Immature natural killer cell (primary cell): ENCODE measurements at places on chromosomes 5 and 9. TPM values are rescaled to one million over a fixed set of nuclear protein-coding genes. Genes with fewer than 3 reads are reported as not detected.

Gene MYOT
- polyA plus RNA-seq, result 0.59 TPM

Gene FOXI1
- not detected for polyA plus RNA-seq

Gene SLF1
- 8.4 TPM for polyA plus RNA-seq

Gene ABCA2
- 6.3 TPM for polyA plus RNA-seq

Gene CCIN
- polyA plus RNA-seq, result 0.43 TPM

Gene GBGT1
- polyA plus RNA-seq, result not detected

Gene SLC23A1
- polyA plus RNA-seq, result not detected

Gene FAM120AOS
- 109 TPM for polyA plus RNA-seq

DNA sequence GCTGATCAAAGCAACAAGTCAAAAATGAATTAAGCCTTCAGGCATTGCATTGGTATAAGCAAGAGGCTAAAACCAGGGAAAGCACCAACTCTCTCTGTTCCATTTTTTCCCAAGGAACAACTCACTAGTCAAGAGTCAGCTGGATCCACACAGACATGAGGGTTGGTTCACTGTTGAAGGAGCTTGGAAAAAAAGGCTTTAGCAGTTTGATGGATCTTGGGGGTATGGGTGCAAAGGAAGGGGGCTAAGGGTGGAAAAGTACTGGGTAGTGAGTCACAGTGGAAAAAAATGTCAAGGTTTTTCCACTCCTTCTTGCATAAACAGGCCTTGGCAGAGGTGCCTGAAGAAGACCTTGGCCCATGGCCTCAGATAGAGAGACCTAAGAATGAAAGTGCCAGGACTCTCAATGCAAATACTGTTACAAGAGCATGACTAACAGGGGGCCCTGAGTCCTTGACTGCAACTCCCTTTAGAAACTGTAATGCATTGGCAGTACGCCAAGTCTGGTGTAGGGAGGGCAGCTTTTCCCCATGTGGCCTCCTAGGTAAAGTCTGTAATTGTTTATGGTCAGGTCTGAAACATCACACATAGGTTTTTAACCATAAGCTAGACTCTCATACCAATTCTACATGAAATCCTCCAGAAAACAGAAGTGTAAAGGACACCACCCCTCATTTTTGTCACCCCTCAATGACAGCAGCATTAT, 23.7 kb downstream of the ACTL7A start:
- no peak for DNase-seq

DNA sequence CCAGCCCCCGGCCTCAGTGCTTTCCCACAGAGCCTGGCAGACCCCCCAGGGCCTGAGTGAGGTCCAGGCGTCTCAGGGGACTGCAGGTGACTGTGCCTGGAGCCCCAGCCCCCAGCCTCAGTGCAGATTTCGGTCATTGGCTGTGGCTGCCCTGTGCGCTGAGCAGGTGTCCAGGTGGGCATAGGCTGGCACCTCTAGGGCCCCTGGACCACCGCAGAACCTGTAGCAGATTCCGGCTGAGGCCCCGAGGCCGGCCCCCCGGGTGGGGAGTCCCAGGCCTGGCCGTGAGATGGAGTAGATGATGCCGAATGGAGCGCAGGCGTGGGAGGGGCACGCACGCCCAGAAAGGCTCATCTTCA, 12.1 kb downstream of the EXD3 start:
- no peak for DNase-seq

- DNase-seq, result no peak
Measured at GRCh38 chr5:169213479-169213878, 87.5 kb downstream of the SLIT3 start.

DNA sequence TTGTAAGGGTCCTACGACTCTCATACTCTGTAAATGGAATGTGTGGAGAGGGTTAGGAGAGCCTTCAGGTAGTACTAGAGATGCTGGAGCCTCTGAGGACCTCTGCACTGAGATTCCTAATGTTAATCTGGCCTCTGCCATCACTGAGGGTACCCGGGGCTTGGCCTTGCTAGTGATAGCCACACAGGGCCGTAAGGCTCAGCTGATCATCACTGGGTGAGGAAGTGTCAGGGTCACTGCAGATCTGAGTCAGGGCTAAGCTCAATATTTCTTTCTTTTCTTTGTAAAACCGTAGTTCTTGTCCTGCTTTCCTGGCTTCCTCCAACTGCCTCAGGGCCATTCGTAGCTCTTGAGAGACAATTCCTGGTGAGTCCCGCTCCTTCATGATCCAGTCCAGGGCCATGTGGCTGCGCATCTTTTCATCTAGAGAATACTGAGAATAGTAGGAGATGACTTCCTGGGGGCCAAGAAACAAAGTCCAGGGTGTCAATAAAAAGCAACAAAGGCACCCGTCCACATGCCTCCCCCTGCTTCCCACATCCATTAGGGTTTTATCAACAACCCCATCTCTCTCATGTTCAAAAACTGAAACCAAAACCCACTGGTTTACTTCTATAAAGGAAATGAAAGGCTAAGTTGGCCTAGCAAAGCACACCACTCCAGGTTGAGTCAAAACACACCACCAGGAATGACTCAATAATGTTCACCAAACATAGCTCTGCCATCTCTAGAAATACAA, 47.7 kb downstream of the LIX1 start:
- no peak for DNase-seq

DNA sequence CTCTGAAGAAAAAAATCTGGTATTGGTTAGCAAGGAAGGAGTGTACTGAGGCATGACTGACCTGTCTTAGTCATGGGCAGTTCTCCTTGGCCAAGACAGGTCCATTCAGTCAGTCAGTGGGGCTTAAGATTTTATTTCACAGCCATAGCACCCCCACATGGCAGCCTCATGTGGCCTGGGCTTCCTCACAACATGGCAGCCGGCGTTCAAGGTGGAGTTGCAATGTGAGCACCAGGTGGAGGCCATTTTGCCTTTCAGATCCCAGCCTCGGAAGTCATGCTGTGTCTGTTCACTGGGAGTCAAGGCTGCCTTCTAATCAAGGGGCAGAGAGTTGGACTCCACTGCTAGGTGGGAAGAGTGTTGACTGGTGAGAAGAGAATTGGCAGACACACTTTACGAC, 10.3 kb upstream of the CARD19 start:
- no peak for DNase-seq

GRCh38 chr5:68169903-68170302, 45.7 kb upstream of the PIK3R1 start:
- DNase-seq, result no peak

- DNase-seq, result no peak
Measured at GRCh38 chr5:145801195-145801594, 33.9 kb downstream of the PRELID2 start.

GRCh38 chr9:13358128-13358527, 78.6 kb upstream of the MPDZ start:
- DNase-seq, result no peak

DNA sequence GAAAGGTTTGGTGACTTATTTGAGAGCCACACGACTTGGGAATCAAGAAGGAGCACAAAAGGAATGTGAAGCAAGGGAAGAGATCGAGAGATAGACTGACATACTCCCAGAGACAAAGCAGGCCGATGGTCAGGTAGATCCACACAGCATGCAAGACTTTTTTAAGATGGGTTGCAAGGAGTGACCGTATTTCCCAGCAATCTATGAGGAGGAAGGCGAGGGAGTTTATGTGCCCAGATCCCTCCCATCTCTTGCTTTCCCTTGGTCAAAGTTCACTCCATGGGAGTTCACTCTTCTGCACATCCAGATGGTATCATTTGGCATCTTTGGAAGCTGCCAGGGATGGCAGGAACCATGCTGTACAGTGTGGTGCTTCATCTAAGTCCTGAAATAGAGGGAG, 148.9 kb downstream of the RMI1 start:
- no peak for DNase-seq

GRCh38 chr5:95508550-95508949, 46.2 kb downstream of the SKIC3 start:
- no peak for DNase-seq

DNA sequence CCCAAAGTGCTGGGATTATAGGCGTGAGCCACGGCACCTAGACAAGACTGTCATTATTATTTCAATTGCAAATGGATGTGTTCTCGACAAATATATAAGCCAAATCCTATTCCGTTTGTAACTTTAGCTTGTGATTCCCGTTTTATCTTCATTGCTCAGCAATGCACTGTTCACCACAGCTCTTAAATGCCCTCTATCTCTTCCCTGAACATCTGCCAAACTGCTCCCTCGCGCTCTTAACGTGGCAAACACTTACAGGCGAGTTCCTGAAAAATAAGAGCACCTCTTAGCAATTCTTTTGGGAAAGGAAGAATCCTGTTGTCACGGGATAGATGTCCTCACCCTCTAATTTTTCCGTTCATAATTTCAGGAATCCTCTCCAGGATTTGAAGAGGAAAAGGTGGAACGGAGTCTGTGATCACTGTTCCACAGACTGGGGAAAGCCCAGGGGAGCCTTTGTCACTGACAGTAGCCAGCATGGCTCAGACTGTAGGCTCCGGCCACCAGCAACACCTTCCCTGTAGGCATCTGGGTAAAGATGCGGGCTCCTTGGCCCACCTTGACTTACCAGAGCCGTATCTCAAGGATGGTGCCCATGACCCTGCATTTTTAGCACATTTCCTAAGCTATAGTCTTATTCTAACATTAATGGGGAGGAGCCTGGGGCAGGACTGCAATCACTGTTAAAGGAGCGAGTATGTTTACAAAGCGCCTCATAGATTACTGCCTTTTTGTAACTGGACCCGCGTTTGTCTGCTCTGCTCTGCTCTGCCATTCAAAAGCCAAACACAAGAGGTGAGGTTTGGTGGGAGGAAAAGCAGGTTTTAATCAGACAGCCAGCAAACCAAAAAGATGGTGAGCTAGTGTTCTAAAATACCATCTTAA, 20.2 kb upstream of the GNPDA1 start:
- no peak for DNase-seq

DNA sequence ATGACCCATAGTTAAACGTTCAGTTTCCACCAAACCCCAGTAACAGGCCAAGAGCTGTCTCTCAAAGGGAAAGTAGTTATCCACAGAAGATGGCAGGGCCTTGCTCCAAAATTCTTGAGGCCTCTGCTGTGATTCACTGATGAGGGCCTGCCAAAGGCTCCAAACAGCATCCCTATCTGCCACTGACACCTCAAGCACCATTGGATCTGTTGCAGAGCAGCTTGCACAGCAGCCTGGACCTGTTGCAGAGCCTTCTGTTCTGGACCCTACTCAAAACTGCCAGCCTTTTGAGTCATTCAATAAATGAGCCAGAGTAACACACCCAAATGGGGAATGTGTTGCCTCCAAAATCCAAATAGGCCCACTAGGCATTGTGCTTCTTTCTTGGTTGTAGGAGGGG, 741.5 kb upstream of the RGMB start:
- no peak for DNase-seq

DNA sequence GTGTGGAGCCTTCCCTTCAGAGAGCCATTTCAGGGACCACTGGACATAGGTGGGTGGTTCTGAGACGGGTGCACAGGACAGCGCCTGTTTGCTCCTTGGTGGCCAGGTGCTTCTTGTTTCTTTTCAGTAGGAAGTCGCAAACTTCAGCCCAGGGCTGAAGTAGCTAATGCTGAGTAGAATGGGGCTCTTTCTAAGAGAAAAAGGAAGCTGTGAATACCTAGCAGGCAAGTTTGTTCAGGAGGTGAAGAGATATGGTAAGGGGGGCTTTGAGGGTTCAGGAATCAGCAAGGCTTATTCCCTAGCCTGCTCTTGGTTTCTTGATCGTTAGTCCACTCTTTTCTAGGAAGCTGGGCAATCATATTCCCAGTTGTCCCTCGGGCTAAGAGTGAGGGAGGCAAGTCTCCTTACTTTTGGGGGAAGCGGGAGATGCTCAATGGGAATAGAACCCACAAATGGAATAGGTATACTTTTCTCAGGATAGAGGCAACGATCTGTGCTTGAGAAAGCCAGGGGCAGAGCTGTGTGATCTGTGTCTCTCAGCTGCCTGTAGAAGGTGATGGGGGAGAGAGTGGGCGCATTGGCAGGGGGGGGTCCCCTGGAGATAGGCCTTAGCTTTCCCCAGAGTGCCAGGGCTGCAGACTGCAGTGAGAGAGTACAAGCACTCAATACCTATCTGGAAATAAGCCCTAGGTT, 1.9 kb upstream of the PURA start:
- no peak for DNase-seq

GRCh38 chr9:113511047-113511521, 47.6 kb downstream of the RGS3 start:
- DNase-seq, result no peak

DNA sequence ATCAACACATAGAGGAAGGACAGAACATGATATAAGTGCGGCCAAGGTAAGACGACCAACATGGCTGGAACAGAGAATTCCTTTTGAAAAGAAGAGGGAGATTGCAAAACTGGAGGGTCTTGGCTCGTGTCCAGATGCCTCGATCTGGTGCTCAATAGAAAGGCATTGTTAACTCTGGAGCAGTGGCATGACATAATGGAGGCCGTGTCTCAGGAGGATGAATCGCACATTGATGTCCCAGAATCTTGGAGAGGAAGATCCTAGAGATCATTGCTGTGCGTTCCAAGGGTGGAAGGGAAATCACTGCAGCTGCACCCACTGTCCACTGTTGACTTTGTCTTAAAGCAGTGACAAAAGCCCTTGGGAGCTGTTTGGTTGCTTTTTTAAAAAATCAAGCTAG, 30.9 kb downstream of the GRAMD2B start:
- no peak for DNase-seq
